Stimulated activated CD8-positive, alpha-beta memory T cell treated with anti-CD3 and anti-CD28 coated beads, Interleukin-7, amount 100 ng/mL, for 1 hour (primary cell): ENCODE measurements at places on chromosomes 5 and 9.

- no peak for DNase-seq
Measured at GRCh38 chr5:33401482-33402390, 39.0 kb upstream of the TARS1 start.

DNA sequence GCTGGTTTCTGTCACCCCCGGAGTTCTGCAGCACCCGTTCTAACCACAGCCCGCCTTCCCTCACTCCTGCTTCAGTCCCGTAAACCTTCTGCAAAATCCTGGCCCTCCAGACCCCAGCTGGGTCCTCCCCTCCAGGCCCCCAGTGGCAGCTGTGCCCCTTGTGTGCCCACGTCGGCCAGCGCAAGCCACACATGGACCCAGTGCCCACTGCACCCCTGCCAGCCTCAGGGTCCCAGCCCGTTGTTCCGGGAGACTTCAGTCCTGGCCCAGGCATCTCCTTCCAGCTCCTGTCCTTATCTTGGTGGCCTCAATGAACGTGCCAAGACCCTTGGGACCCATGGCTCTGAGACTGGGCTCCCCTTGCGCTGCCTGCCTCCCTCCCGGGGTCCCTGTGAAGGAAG lies 43.2 kb downstream of the EXD3 start:
- DNase-seq: no peak

DNA sequence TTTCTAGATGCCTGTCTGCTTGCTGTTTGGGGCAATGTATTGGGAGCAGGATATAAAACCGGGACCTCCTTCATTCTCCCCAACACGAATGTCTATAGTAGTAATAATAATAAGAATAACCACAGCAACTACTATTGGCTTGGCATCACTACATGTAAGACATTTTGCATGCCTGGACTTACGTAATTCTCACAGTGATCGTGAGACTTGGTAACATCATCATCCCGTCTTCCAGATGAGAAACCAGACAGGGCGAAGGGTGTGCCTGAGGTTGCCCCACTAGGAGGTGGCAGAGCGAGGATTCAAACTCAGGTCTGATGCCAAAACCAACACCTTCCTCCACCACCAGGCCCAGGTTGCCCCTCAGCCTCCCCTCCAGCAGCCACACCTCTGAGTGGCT lies 185.1 kb downstream of the RGS3 start:
- DNase-seq: no peak

- no peak for DNase-seq
Measured at GRCh38 chr5:123965626-123966025, 453.6 kb downstream of the CSNK1G3 start.

DNA sequence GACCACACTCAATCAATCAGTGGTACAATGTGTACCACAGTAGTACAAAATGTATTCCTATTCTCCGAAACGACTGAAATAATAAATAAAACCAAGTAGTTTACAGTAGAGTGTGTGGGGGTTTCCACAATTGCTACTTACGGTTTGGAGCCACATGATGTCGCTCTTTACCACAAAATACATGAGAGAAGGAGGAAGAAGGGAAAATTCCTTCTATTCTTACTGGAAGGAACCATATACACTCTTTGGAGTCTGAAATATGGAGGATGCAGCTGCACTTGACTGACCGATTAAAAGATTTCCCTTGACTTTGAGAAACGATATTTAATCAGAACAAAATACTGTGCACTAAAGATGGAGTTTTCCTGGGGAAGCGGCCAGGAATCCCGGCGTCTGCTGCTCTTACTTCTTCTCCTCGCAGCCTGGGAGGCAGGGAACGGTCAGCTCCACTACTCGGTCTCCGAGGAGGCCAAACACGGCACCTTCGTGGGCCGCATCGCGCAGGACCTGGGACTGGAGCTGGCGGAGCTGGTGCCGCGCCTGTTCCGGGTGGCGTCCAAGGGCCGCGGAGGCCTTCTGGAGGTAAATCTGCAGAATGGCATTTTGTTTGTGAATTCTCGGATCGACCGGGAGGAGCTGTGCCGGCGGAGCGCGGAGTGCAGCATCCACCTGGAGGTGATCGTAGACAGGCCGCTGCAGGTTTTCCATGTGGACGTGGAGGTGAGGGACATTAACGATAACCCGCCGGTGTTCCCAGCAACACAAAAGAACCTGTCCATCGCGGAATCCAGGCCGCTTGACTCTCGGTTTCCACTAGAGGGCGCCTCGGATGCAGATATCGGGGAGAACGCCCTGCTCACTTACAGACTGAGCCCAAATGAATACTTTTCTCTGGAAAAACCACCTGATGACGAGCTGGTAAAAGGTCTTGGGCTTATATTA lies at the start of gene PCDHA4:
TSS of gene PCDHA4 (plus strand) at position 235 of the 942 bp plus-strand sequence.
- no peak for DNase-seq

DNA sequence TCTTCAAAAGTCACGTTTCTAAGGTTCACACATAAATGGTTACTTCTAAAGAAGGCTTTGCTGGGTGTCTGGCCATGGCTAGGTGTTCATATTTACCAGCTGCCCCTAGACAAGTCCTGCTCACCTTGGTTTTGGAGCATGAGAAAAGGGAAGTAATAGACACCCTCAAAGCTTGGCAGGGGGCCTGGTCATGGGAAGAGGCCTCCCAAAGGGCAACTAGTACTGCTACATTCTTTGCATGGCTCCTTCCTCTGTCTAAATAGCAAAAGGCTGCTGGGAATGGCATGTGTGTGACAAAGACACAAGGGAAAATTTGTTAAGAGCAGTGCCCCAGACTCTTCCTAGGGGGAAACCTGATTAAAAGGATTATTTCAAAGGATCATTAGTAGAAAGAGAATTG lies 93.4 kb downstream of the NRG2 start:
- no peak for DNase-seq

- DNase-seq: no peak
Measured at GRCh38 chr9:69955536-69956355, 87.9 kb upstream of the MAMDC2 start.
